ENCODE measurements at places on chromosomes 3 and 15. TPM values are rescaled to one million over a fixed set of nuclear protein-coding genes. Genes with fewer than 3 reads are reported as not detected.

- no peak overlapping the region for H3K27ac ChIP-seq
- peak; percentile 19 for DNase-seq
- no peaks in the 10 kb centered on the region for H3K36me3 ChIP-seq
Observed at GRCh38 chr3:56251343-56251945, 216.8 kb downstream of the ERC2 start.

DNA sequence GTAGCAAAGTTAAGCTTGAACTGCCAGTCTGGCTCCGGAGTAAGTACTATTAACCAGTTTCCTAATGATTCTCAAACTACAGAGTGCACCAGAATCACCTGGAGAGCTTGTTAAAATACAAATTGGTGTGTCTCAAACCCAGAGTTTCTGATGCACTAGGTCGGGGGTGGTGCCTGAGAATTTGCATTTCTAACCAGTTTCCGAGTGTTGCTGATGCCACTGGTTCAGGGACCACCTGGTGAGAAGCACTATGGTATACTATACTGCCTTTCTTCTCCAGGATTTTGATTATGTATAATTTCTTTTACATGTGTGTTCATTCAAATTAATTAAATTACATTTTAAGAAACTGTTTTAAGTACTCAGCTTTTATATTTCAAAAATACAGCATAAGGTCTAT is 48.8 kb upstream of the PLSCR5 start:
- H3K4me1 ChIP-seq = no peaks in the 10 kb centered on the region
- DNase-seq = no peak
- no peak overlapping the region for H3K4me3 ChIP-seq
- no peaks in the 10 kb centered on the region for H3K36me3 ChIP-seq

DNA sequence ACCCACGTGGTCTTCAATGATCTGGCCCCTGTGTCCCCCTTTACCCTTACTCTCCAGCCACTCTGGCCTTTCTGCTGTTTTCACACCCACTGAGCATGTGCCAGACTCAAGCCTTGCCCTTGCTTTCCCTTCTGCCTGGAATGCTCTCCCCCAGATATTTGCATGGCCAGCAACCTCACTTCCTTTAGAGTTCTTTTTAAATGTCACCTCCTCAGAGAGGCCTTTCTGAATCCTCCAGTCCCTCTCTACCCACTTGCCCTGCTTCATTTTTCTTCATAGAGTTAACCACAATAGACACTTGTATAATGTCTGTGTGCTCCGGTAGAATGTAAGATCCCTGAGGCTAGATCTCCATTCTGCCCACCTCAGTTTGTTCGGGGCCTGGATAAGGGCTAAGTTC is 39.4 kb upstream of the TIPARP start:
- no peak for DNase-seq
- no peaks in the 10 kb centered on the region for H3K36me3 ChIP-seq
- no peaks in the 10 kb centered on the region for H3K27me3 ChIP-seq
- no peak overlapping the region for H3K27ac ChIP-seq

The TMC3 gene
- not detected for total RNA-seq

Data from uterus (tissue), 4 donors.